T-cell (primary cell): ENCODE measurements at places on chromosomes 1 and 21.

GRCh38 chr1:227401562-227402342 is 83.5 kb upstream of the CDC42BPA start:
- H3K27ac ChIP-seq = no peak overlapping the region
- H3K27me3 ChIP-seq = no peaks in the 10 kb centered on the region
- H3K4me3 ChIP-seq = no peak overlapping the region

DNA sequence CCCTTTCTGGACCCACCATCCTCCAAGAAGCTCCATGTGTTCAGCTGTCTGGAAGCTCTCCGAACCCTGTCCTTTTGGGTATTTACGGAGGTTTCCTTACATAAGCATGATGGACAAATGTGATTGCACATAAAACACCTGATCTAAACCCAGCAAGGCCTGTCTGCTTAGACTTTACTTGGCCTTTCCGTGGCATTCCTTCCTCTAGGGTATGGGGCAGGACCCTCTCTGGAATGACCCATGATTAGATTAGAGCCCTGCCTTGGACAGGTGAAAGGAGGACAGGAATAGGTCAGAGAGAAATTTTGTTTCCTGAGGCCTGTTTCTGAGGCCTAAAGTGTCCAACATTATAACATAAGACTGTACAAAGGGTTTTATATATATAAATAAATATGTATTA is 16.9 kb downstream of the PTPRU start:
- DNase-seq = no peak
- H3K4me1 ChIP-seq = no peaks in the 10 kb centered on the region
- peaks cover 49% of the 10 kb centered on the region for H3K27me3 ChIP-seq
- H3K4me3 ChIP-seq = no peak overlapping the region
- H3K36me3 ChIP-seq = no peaks in the 10 kb centered on the region

DNA sequence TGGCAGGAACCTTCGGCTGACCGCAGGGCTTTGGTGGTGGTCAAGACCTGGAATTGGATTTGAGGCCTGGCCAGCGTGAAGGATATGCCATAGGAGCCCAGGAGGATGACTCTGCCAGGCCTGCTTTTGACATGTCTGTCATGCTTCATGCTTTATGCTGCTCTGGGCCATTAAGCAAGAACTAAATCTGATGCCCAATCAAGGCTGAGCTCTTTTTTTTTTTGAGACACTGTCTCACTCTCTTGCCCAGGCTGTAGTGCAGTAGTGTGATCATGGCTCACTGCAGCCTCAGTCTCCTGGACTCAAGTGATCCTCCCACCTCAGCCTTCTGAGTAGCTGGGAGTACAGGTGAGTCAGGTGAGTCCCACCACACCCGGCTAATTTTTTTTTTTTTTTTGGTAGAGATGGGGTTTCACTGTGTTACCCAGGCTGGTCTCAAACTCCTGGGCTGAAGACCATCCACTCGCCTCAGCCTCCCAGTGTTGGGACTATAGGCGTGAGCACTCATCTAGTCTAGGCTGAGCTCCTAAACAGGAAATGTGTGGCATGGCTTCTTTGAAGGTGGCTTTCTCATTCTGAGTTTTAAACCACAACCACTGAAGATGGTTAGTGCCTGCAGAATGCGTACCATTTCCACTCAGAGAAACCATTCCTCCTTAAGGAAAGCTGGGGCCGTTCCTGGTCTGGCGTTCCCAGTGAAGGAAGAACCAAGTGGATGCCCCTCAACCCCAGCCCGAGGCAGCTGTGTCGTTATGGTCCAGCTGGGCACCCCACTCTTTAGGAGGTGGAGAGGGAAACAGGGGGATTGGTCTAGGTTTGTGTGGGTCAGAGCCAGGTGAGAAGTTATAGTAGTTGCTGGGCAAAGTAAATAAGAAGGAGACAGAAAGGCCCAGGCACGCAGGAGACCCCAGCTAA is 34.2 kb upstream of the ATP5PO start:
- H3K36me3 ChIP-seq = peaks cover 6% of the 10 kb centered on the region
- H3K4me1 ChIP-seq = peaks cover 45% of the 10 kb centered on the region

DNA sequence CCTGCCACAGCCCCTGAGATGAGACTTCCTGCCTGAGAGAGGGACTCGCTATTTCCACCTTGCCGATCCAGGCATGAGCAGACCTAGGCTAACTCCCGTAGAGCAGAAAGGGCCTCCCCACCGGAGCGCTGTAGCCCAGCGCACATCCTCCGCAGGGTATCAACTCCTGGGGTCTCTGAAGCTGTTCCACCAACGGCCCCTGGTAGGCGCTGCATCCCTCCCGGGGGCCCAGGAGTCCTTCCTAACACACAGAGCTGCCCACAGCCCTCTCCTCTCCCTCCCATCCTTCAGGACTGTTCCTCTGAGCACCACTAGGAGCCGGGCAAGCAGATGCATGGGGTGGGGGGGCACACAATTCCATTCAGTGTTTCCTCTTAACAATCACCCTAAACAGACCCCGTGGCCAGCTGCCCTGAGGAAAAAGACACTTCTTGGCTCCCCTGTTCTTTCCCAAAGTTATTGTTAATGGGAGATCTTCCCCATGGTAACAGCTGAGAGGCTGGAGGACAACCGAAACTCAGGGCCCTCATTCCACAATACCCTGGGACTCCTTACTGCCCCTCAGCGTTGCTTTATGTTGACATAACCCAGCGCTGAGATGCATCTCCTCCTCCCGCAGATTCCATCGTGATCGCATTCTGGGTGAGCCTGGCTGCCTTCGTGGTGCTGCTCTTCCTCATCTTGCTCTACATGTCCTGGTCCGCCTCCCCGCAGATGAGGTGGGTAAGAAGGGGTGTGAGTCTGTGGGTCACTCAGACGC is 7.5 kb downstream of the MRAP start:
- H3K4me1 ChIP-seq = no peaks in the 10 kb centered on the region
- H3K27ac ChIP-seq = no peak overlapping the region
- H3K4me3 ChIP-seq = no peak overlapping the region
- peaks cover 5% of the 10 kb centered on the region for H3K36me3 ChIP-seq

- no peaks in the 10 kb centered on the region for H3K27me3 ChIP-seq
- H3K4me3 ChIP-seq = peak overlapping the region; percentile 8
- peaks cover 3% of the 10 kb centered on the region for H3K4me1 ChIP-seq
- H3K36me3 ChIP-seq = no peaks in the 10 kb centered on the region
- H3K27ac ChIP-seq = peak overlapping the region; percentile 62
Measured at GRCh38 chr1:37699147-37699546, 6.8 kb downstream of the CDCA8 start.

DNA sequence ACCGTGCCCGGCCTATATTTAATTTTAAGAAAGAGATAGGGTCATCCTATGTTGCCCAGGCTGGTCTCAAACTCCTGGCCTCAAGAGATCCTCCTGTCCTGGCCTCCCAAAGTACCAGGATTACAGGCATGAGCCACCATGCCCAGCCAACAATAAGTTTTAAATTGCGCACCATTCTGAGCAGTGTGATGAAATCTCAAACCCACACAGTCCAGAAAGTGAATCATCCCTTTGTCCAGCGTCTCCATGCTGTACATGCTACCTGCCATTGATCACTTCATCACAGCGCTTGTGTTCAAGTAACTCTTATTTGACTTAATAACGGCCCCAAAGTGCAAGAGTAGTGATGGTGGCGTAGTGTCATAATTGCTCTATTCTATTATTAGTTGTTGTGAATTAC is 75.4 kb downstream of the APP start:
- no peak for DNase-seq

DNA sequence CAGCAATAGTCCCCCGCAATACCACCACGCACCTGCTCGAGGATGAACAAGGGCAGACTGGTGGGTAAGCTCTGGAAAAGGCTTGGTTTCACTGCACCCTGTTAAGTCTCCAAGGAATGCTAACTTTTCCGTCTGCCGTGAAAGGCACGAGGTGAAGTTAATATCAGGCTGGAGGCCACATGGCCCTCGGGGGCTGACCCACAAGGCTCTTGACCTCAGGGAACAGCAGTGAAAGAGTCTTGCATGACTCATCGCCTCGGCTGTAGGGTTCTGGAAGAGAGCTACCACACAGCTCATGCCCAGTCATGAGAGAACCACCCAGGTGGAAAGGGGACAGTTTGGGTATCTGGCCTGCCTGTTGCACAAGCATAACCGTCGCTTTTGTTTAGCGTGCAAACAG is 24.7 kb downstream of the SCCPDH start:
- DNase-seq = no peak
- H3K27ac ChIP-seq = no peak overlapping the region
- no peaks in the 10 kb centered on the region for H3K4me1 ChIP-seq
- no peaks in the 10 kb centered on the region for H3K36me3 ChIP-seq

DNA sequence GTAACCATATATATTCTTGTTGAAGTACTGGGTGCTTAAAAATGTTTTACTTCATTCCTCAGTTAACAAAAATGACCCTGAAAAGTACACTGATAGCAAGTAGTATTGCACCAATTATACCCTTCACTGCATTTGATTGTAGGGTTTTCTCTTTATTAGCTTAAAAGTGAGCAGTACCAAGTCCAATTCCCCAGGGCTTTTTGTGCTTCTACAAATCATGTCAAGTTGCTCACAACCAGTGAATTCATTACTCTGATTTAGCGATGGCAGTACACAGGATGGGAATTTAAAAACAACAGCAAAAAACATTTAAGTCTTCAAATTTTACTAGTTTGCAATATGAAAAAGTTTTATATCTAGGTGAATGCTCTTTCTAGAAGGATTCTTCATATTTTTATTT is 436.4 kb downstream of the PTBP2 start:
- no peak for DNase-seq
- H3K4me1 ChIP-seq = no peaks in the 10 kb centered on the region
- no peaks in the 10 kb centered on the region for H3K27me3 ChIP-seq
- no peak overlapping the region for H3K4me3 ChIP-seq
- no peaks in the 10 kb centered on the region for H3K36me3 ChIP-seq

GRCh38 chr1:151822404-151822803 is 9.2 kb downstream of the RORC start:
- peaks cover 14% of the 10 kb centered on the region for H3K4me1 ChIP-seq
- peak overlapping the region; percentile 62 for H3K27ac ChIP-seq
- no peaks in the 10 kb centered on the region for H3K27me3 ChIP-seq
- no peak for DNase-seq

DNA sequence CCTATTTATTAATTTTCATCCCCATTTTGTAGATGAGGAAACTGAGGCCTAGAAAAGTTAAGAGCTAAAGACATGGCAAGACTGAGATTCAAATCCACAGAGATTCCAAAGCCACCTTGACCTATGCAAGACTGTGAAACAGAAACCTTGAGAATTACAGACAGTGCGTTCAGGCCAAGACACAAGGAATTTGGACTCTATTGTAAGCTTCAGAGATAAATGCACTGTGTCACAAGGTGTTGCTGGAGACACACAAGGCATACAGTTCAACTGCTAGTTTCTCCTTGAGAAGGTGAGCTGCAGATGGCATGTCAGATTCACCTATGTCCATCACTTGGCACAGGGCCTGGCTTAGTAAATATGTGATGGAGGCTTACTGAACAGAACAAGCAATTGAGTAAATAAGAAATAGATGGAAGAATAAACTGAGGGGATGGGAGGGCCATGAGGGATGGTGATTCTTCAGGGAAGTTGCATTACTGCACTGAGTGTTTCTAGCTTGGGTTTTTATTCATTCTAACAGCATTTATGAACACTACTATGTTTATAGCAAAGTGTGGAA is 215.0 kb downstream of the DAB1 start:
- no peak overlapping the region for H3K4me3 ChIP-seq
- H3K27me3 ChIP-seq = no peaks in the 10 kb centered on the region
- H3K27ac ChIP-seq = no peak overlapping the region
- H3K4me1 ChIP-seq = no peaks in the 10 kb centered on the region
- DNase-seq = no peak

DNA sequence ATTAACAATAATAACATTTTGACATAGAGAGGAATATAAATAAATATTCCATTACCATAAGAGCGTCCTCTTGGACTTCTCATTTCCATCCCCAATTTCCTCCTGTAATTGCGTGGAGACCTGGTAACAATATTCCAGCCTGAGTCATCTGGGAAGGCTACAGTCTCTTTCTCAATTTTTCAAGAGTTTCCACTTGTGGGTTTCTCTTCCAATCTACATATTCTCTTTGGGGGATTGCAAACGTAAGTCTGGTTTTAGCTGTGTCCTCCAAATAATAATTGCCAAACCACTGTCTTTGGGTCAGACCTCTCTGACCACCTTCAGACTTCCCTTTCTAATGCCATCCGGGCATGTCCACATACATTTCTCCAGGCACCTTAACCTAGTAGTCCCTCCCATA is 124.5 kb upstream of the USP24 start:
- H3K4me3 ChIP-seq = no peak overlapping the region
- no peaks in the 10 kb centered on the region for H3K27me3 ChIP-seq
- H3K27ac ChIP-seq = no peak overlapping the region
- no peaks in the 10 kb centered on the region for H3K4me1 ChIP-seq
- no peak for DNase-seq

DNA sequence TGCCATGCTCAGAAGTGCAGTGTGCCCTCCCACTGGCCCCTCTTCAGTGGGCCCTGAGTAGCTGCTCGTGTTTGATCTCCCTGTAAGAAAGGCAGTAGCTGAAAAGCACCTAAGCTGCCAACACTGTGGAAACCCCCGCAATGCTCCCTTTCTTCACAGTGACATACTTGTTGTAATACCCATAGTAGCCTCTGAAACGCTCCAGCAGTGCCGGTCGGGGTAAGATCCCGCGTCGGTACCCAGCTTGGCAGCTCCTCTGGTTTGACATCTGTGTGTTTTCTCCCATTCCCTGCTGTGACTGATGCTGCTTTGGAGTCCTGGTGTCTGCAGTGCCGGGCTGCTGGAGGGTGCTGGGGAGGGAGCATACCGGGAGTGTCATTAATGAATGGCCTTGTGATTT is 3.6 kb downstream of the CHAF1B start:
- peaks cover 13% of the 10 kb centered on the region for H3K4me1 ChIP-seq
- H3K27me3 ChIP-seq = no peaks in the 10 kb centered on the region
- no peak overlapping the region for H3K4me3 ChIP-seq
- H3K36me3 ChIP-seq = no peaks in the 10 kb centered on the region
- no peak for DNase-seq
- no peak overlapping the region for H3K27ac ChIP-seq

- H3K4me3 ChIP-seq = no peak overlapping the region
- H3K36me3 ChIP-seq = no peaks in the 10 kb centered on the region
- H3K27me3 ChIP-seq = no peaks in the 10 kb centered on the region
- H3K27ac ChIP-seq = no peak overlapping the region
Measured at GRCh38 chr21:31286621-31287020, 57.4 kb downstream of the TIAM1 start.

DNA sequence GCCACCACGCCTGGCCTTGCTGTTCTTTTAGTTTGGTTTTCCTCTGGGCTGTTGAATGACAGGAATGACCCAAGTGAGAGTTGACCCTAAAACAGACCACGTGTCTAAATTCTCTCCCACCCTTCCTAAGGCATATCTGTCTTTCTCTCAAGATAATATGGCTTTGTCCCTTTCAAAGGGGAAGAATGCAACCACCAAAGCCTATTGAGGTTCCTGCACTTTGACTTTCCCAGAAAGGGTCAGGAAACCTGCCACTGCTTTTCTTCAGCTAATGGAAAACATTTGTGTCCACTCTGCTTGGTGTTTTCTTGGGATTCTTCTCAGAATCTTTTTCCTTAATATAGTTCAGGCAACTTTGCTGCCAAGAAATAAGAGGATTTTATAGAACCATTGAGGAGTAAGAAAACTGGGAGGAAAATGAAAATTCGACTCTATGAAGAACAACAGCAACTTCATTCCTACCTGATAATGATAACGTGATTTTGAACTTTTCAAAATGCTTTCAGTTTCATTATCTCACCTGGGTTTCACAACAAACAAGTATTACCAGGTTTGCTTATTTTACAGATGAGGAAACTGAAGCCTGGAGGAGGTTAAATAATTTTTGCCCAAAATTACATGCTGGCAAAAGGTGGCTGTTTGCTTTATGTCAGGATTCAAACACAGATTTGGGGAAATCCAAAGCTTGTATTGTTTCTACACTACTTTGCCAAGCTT is 6.9 kb downstream of the PLPP3 start:
- peaks cover under 1% of the 10 kb centered on the region for H3K27me3 ChIP-seq
- no peaks in the 10 kb centered on the region for H3K36me3 ChIP-seq
